Activated CD8-positive, alpha-beta memory T cell treated with anti-CD3 and anti-CD28 coated beads, Interleukin-2, amount 10 ng/mL, durations not matched to agents 7 days and 5 days (primary cell): ENCODE measurements at places on chromosomes 3 and 15.

DNA sequence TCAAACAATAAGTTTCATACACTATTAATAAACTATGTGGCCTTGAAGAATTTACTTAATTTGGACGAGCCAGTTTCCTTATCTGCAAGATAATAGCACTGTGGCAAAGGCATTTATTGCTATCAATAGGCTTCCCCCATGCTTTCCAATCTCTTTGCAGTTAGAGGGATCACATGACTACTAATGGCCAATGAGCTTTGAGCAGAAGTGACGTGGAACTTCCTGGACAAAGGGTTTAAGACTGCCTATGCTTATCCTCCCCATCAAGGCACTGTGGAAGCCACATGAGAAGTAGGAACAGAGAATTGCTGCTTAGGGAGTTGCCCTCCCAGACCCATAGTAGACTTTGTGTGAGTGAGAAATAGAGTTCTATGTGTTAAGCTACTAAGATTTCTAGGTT lies 16.7 kb upstream of the ZMAT3 start:
- DNase-seq = no peak

GRCh38 chr3:123327956-123328850 lies 120.7 kb downstream of the ADCY5 start:
- no peak for DNase-seq

- peak; percentile 82 for DNase-seq
These were observed 160.9 kb downstream of the SMAD6 start for GRCh38 chr15:66862940-66863335.

- no peak for DNase-seq
These were observed 449.3 kb upstream of the THRB start for GRCh38 chr3:24943961-24944360.

DNA sequence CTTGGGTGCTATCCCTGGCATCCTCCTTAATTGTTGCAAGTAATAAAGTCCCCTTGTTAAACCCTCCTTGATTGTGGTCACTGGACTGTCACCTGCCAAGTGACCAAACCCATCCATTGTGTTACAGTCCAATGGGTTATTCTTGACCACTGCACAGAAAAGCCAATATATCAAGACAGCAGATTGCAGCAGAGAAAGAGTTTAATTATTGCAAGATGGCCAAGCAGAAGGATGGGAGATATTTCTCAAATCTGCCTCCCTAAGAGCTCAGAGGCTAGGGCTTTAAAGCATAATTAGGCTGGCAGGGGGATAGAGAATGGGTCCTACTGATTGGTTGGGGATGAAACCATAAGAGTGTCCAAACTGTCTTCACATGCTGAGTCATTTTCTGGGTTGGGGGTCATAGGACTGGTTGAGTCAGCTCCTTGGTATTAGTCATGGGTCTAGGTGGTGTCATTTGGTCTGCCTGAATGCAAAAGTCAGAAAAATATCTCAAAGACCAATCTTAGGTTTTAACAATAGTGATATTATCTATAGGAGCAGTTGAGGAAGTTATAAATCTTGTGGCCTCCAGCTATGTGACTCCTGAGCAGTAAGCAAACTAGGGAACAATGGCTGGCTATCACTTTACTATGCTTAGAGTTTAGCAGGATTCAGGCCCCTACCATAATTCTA lies 19.1 kb upstream of the XYLB start:
- no peak for DNase-seq

- DNase-seq = no peak
These were observed 8.8 kb downstream of the NECTIN3 start for GRCh38 chr3:111080413-111080812.

GRCh38 chr15:90917569-90917968 lies 14.5 kb downstream of the MAN2A2 start:
- no peak for DNase-seq

GRCh38 chr15:82900511-82901060 lies 51.9 kb downstream of the HOMER2 start:
- DNase-seq = no peak

DNA sequence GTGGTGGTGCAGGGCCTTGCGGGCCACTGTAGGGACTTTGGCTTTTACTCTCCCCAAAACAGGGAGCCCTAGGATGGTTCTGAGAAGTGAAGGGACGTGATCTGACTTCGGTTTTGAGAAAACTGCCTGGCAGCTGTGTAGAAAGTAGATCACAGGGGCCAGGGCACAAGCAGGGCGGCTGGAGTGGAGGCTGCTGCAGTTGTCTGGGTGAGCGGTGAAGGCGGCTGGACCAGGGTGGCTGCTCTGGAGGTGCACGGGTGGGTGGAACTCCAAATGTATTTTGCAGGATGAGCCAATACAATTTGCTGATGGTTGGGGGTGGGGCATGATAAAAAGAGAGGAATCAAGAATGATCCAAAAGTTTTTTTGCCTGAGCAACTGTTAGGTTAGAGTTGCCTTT lies 29.8 kb upstream of the TRH start:
- DNase-seq = no peak

DNA sequence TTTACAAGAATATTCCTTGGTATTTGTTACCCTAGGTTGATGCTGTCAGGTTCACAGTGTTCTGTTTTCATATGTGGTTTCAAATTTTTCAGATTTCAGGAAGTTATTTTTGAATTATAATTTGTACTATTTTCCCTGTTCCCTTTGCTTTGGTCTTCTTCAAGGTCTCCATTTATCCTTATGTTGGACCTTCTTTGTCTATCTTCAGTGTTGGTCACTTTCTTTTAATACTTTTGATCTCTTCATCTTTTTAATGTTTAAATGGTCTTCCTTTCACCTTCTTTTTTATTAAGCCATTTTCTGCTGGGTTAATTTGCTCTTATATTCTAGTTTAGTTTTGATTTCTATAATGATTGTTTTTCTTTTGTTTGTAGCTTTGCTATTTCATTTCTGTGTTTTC lies 61.3 kb downstream of the KLHL25 start:
- DNase-seq = no peak

- DNase-seq = no peak
These were observed 4.8 kb upstream of the ISLR start for GRCh38 chr15:74168711-74169126.

DNA sequence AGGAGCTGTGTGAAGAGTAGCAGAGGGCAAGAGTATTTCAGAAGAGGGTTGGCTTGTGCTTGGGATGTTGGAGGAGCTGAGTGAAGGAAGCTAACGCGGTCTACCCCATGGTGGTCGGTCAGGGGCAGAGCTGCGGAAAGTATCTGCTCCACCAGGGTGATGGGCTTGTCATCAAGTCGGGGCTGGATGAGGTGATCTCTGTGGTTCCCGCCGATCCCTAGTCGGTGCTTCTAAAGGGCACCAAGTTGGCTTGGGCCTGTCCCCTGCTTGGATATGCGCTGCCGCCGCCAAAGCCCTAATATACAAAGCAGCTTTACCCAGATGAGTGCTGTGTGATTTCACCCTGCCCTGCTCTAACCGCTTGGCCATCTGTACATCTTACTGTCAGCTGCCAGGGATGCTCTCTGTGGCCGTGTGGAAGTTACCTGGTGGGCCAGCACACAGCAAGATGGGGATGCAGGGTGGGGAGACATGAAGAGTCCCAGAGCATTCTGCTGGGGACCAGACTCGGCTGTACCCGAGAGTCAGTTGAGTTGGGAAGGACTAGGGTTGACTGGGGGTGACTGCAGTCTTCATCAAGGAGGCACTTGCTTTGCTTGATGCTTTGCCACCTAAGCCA lies 226.1 kb upstream of the BHLHE40 start:
- DNase-seq = no peak

DNA sequence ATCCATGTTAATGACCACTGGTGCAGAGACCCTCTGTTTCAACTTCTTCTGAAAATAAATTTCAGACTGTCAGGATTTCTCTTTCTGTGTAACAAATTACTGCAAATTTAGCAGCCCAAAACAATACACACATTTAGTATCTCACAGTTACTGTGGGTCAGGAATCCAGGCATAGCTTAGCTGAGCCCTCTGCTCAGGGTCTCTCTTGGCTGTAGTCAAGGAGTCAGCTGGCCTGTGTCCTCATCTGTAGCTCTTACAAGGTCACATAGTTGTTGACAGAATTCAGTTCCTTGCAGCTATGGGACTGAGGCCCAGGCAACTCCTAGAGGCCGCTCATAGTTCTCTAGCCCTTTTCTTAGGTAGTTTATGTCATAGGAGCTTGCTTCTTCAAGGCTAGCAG lies 51.9 kb downstream of the NKIRAS1 start:
- DNase-seq = no peak

DNA sequence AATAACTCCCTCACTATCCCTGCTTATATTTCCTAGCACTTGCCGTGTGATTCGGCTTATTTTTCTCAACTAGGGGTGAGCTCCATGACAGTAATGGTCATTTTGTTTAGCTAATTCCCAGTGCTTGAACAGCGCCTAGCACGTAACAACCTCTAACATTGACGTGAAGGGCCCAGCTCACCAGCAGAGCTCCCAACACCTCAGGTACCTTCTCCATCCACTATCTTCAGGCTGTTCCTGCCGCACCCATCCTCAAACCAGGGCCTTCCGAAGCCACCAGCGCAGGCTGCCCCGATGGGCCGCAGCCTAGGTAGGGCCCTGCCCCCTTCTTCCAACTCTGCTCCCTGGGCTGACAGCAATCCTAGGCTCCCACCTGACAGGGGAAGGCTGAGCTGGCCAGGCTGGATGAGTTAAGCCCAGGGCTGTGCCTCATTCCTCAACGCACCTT lies 751 bp upstream of the RPS17 start:
- DNase-seq = no peak

- no peak for DNase-seq
These were observed 28.7 kb upstream of the PLOD2 start for GRCh38 chr3:146189519-146190173.

- DNase-seq = no peak
These were observed 8.8 kb downstream of the RPL32 start for GRCh38 chr3:12832350-12833221.

DNA sequence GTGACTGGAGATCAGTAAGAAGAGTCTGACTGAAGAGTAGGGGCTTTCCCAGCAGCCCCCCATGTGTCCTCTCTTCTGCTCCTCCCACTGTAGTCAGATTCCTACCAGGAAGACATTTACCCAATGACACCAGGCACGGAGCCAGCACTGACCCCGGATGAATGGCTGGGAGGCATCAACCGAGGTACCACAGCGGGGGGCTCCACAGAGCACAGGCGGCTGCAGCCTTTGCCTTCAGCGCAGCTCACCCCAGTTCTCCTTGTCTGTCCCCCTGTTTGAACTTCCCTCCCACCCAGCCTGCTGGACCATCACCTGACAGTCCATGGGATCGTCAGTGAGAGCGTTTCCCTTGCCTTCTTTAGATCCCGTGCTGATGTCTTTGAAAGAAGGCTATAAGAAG lies 101.6 kb downstream of the ANP32A start:
- no peak for DNase-seq

DNA sequence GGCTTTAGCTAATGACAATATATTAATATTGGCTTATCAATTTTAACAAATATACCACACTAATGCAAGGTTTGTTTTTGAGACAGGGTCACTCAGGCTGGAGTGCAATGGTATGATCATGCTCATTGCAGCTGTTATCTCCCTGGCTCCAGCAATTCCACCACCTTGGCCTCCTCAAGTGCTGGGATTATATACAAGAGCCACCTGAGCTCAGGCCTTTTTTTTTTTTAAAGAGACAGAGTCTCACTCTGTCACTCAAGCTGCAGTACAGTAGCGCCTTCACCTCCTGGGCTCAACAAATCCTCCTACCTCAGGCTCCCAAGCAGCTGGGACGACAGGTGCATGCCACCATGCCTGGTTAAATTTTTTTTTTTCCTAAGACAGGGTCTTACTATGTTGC lies 11.7 kb downstream of the DLG1 start:
- DNase-seq = no peak

DNA sequence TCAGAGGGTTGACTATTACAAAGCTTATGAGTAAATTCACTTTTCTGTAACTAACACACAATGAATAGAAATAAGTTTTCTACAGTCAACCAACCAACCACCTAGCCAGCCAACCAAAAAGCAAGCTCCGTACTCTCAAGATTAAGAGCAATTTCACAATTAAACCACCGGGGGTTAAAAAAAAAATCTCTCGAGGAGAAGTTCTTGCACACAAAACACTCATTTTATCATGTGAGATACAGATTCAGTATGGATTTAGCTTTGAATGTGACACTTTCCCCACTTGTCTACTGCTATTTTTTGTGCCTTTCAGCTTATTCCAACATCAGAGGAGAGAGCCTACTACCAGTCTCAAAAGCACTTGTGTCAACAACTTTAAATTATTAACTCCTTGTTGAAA lies 135.3 kb downstream of the SV2B start:
- DNase-seq = no peak

DNA sequence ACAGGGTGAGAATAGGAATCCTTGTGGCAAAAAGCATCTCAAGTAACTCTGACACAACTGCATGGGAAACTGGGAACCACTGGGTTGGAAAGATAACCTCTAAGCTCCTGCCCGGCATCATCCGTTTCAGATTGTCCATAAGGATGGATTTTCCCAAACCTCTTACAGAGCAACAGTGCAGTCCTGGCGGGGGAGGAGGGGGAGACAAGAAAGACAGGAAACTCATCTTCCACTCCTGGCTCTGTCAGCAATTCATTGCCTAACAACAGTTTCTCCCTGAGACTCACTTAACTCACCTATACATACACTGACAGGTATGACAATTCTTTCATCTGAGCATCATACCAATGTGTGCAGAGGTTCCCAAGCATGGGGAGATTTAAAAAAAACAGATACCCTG lies 279.0 kb downstream of the RPLP1 start:
- no peak for DNase-seq

DNA sequence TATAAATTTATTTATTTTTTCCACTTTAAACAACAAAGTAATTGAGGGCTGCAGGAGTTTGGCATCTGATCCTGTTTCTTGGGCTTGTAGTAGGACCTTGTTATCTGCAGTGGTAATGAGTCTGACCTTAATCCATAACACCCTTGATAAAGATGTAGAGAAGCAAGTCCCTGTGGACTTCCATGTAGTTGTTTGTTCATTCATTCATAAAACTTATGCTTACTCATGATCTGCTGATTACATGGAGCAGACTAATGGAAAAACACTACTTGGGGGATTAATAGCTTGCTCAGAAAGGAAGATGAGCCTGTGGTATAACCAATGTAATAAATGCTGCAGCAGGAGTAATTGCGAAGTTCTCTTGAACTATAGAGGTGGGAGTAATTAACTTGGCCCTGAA lies 271.5 kb upstream of the TBL1XR1 start:
- DNase-seq = no peak

DNA sequence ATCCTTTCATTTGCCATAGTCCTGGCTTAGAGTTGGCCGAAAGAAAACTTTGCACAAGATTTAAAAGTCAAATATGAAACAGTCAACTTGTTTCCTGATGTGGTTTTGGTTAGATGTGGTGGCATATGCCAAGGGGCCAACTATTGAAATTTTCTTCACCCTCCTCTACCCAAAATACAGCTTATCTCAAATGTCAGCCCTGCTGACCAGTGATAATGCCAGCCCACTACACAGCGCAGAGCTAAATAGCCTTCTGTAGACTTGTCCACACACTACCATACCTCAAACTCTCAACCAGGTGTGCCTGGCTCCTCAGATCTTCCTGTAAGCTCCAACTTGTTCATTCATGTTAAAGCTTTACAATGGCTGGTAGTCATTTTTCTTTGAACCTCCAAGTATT lies 368.5 kb upstream of the STAC start:
- no peak for DNase-seq
